Activated naive CD4-positive, alpha-beta T cell treated with anti-CD3 and anti-CD28 coated beads, Interleukin-2, amount 50 U/mL, for 72 hours (primary cell): ENCODE measurements at places on chromosomes 5 and 9.
A peak's percentile ranks its signal among the peaks of the same experiment; 100 is the strongest.

DNA sequence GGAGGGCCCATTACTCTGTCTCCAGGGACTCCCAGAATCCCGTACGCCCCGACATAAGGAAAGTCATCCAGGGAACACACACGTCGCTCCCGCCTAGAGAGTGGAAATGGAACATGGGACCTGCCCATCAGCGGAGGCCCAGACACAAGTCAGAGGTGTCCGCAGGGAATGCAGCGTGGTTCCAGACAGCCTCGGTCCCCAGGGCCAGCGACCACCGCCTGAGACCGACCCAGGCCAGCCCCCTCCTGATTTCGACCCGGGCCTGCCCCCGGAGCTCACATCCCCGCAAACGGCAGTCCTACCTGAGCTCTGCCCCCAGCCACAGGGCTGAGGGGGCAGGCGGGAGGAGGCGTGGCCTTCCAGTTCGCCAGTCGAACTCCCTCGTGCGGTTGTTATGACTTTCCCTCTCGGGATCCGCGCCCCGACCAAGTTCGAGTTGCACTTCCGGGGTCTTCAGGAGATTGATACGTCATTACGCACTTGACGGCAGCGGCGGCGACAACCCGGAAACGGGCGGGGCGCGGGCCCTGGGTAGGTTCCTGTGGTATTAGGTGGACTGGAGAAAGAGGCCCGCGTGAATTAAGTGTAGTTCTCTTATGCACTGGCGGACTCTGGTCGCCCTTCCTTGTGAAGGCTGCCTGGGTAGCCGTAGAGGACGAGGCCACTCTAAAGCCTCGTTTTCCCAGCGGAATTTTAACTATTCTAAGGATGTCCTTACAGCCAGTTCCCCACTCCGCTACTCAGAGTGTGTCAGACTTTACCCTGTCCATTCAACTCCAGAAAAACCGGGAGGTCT lies 370.0 kb upstream of the POU5F2 start:
- peak; percentile 88 for DNase-seq

DNA sequence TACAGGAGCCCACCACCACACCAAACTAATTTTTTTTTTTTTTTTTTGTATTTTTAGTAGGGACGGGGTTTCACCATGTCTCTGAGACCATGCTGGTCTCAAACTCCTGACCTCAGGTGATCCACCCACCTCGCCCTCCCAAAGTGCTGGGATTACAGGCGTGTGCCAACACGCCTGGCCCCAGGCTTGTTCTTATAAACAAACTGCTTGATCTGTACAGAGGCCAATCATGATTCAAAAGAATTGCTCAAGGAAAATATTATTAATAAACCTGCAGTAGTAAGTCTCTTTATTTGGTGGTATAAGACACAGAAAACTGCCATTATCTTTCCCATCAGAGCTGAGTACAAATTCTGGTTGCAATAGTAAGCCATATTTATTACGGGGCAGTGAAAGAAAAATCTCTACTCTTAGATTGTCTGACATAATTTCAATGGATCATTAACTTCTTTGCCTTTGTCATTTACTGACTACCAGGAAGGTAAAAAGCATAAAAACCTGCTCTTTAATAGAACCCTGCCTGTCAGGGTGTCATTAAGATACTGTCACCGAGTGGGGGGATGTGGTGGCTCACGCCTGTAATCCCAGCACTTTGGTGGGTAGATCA lies 33.3 kb downstream of the RASEF start:
- no peak for DNase-seq

DNA sequence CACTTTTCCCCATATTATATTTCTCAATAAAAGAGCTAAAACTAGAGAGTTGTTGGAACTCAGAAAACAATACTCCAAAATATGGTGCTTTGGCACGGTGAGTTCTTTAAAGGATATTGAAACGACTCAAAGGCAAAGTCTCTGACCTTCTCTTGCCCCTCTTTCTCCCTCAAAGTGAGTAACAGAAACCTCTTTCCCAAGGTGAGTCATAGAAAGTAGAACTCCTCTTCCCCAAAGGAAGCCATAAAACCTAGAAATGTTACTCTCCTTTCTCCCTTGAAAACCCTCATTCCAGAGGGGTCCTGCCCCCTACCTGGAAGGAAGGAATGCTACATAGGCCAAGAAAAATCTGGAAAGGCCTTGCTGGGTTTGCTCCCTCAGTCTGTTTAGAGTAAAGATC lies 47.5 kb downstream of the RAPGEF6 start:
- no peak for DNase-seq

- no peak for DNase-seq
These were observed 628.2 kb upstream of the KLF4 start for GRCh38 chr9:108117795-108118194.

- DNase-seq, result no peak
These were observed 382.2 kb downstream of the LRRC70 start for GRCh38 chr5:62960781-62961180.

DNA sequence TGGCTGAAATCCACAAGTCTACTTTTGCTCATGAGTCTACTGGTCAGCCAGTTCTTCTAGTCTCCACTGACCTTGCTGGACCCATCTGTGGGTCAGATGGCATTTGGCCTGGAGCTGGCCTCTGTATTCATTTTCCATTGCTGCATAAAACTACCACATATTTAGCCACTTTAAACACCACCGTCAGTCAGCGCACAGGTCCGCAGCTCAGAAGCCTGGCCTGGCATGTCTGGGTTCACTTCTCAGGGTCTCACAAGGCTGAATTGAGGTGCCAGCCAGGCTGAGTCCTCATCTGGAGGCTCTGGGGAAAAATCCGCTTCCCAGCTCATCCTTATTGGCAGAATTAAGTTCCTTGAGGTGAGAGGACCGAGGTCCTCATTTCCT lies 54.7 kb downstream of the BARX1 start:
- peak; percentile 25 for DNase-seq
